ENCODE measurements at places on chromosomes 4 and X. TPM values are rescaled to one million over a fixed set of nuclear protein-coding genes. Genes with fewer than 3 reads are reported as not detected.

Gene USP26
- not detected for total RNA-seq

Gene TRIM75
- total RNA-seq, result not detected

Gene FRMD7
- 0.03 TPM for total RNA-seq

Gene PPP2R2C
- total RNA-seq, result 0.07 TPM

Gene TAF7L
- total RNA-seq, result 0.20 TPM

Gene GRPR
- total RNA-seq, result not detected

Gene TMEM184C
- 49.3 TPM for total RNA-seq

Gene ZNF732
- total RNA-seq, result 0.13 TPM

Gene SERTM2
- not detected for total RNA-seq

Gene SSX4B
- not detected for total RNA-seq

Gene TEX13A
- not detected for total RNA-seq

Gene BBS7
- total RNA-seq, result 19.0 TPM

Gene NHSL2
- total RNA-seq, result 2.4 TPM

Gene NWD2
- total RNA-seq, result not detected

Gene AFAP1
- total RNA-seq, result 134 TPM

Gene PPP1R2C
- not detected for total RNA-seq

Gene GABRQ
- not detected for total RNA-seq

Gene FBXW7
- 45.1 TPM for total RNA-seq

Gene VCX3A
- not detected for total RNA-seq

Gene RAB40A
- 0.53 TPM for total RNA-seq

Gene TMEM154
- total RNA-seq, result 0.33 TPM

Gene HSFX2
- total RNA-seq, result 0.72 TPM

Gene MAGEA4
- total RNA-seq, result not detected

Gene SPANXN1
- total RNA-seq, result not detected
